ENCODE measurements at places on chromosomes 11 and 22. TPM values are rescaled to one million over a fixed set of nuclear protein-coding genes. Genes with fewer than 3 reads are reported as not detected.

DNA sequence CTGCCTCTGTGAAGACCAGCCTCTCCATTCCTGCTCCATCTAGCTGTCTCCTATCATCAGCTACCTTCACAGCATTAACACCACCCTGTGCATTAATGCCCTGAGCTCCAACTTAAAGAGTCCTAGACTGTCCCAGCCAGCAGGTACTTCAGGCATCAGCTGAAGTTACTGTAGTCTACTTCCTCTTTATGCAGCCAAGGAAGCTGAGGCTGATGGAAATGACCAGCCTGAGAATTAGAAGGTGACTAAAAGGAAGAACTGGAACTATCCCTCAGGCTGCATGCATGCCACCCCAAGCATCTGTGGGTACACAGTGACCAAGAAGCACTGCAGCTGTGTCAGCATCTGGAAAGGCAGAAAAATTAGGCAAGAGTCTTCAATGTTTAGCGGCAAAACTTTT, 28.2 kb downstream of the MS4A10 start:
- H3K36me3 ChIP-seq, result no peaks in the 10 kb centered on the region
- no peaks in the 10 kb centered on the region for H3K4me1 ChIP-seq

DNA sequence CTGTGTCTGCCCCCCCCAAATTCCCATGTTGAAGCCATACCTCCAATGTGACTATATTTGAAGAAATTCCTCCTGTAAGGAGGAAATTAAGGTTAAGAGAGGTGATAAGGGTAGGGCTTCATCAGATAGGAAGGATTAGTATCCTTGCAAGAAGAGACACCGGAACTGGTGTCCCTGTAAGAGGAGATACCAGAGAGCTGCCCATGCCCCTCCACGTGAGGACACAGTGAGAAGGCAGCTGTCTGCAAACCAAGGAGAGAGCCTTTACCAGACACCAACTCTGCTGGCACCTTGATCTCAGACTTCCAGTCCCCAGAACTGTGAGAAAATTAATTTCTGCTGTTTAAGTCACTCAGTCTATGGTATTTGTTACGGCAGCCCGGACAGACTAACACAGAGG, 109.3 kb downstream of the ARFGAP2 start:
- H3K4me1 ChIP-seq, result peaks cover 13% of the 10 kb centered on the region
- DNase-seq, result no peak
- H3K4me3 ChIP-seq, result no peak overlapping the region
- H3K36me3 ChIP-seq, result no peaks in the 10 kb centered on the region
- H3K27me3 ChIP-seq, result no peaks in the 10 kb centered on the region

Gene MMP10
- total RNA-seq, result 1.2 TPM

DNA sequence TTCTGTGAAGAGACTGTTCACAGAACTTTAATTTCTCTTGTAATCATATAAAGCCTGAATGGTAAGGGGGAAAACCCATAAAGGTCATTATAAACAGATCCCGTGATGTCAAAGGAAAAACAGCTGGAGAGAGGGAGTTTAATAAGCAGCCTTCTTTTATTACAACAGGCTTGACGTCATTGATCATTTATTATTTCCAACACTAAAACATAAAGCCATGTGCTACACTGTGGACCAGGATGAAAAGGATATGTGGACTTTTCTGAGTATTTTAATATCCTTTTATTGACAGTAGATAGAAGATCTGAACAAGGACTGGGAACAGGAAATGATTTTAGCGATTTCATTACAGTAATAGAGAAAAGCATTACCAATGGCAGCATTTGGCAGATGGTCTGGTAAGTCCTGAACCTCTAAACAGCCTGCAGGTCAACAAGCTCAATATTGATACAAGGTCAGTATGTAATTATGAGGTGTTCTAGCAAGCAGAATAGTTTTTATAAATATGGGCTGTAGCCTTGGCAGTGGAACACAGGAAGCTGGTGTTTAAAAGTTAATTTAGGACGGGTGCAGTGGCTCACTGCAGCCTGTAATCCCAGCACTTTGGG, 25.1 kb upstream of the TPH1 start:
- peak overlapping the region; percentile 21 for H3K27ac ChIP-seq
- no peak for DNase-seq
- H3K36me3 ChIP-seq, result no peaks in the 10 kb centered on the region
- no peak overlapping the region for H3K4me3 ChIP-seq
- H3K27me3 ChIP-seq, result no peaks in the 10 kb centered on the region

DNA sequence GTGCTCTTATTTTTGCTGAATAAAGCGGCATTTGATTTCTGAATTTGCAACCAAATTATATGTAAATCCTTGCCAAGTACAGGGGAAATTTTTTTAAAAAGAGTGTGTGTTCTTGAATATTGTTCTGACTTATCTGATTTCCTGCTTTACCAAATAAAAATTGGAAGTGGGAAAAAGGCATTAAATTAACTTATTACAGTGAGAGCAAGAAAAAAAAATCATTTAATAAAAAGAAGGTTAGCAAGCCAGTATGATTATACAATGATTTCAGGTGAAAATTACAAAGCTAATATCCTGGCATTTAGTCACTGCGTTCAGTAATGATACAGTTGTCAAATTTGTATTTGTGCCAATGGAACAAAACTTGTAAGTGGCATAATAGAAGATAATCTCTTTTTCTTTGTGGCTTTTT, 82.1 kb upstream of the PPARA start:
- no peaks in the 10 kb centered on the region for H3K36me3 ChIP-seq
- no peak for DNase-seq
- H3K27ac ChIP-seq, result no peak overlapping the region
- peaks cover 75% of the 10 kb centered on the region for H3K27me3 ChIP-seq

- H3K4me3 ChIP-seq, result no peak overlapping the region
- no peak overlapping the region for H3K27ac ChIP-seq
- no peaks in the 10 kb centered on the region for H3K36me3 ChIP-seq
- no peak for DNase-seq
These were observed 20.2 kb upstream of the PRDM10 start for GRCh38 chr11:130022799-130023198.

Gene C22orf42
- total RNA-seq, result not detected

Gene OR8H3
- total RNA-seq, result not detected

GRCh38 chr22:22154040-22154439, 90.5 kb upstream of the VPREB1 start:
- DNase-seq, result no peak
- no peak overlapping the region for H3K27ac ChIP-seq
- H3K27me3 ChIP-seq, result peaks cover 42% of the 10 kb centered on the region
- no peaks in the 10 kb centered on the region for H3K36me3 ChIP-seq

DNA sequence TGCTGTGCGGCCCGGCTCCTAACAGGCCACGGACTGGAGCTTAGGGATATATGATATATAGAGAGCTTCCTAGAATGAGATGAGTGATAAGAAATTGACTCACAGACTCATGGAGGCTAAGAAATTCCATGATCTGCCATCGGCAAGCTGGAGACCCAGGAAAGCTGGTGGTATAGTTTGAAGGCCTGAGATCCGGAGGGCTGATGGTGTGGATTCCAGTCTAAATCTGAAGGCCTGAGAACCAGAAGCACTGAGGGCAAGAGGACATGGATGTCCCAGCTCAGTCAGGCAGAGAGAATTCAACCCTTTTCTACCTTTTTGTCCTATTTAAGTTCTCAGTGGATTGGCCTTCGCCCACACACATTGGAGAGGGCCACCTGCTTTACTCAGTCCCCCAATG, 564.8 kb downstream of the TBC1D22A start:
- no peak overlapping the region for H3K4me3 ChIP-seq
- H3K36me3 ChIP-seq, result no peaks in the 10 kb centered on the region
- no peaks in the 10 kb centered on the region for H3K4me1 ChIP-seq
- no peak for DNase-seq
- H3K27ac ChIP-seq, result no peak overlapping the region

Gene XKR3
- 0.33 TPM for total RNA-seq

- H3K27me3 ChIP-seq, result no peaks in the 10 kb centered on the region
- peaks cover 63% of the 10 kb centered on the region for H3K4me1 ChIP-seq
- H3K36me3 ChIP-seq, result no peaks in the 10 kb centered on the region
- H3K4me3 ChIP-seq, result peak overlapping the region; percentile 96
- peak; percentile 94 for DNase-seq
These were observed 966 bp downstream of the AHNAK start for GRCh38 chr11:62545437-62546243.

Gene APOL5
- not detected for total RNA-seq

GRCh38 chr11:60951606-60951903, 421 bp downstream of the SLC15A3 start:
- no peak for DNase-seq
- H3K4me1 ChIP-seq, result peaks cover 3% of the 10 kb centered on the region
- H3K4me3 ChIP-seq, result no peak overlapping the region
- H3K27me3 ChIP-seq, result peaks cover 35% of the 10 kb centered on the region

Gene SPTBN2
- total RNA-seq, result 115 TPM

GRCh38 chr11:26087120-26087935, 244.6 kb upstream of the ANO3 start:
- no peaks in the 10 kb centered on the region for H3K4me1 ChIP-seq
- no peak overlapping the region for H3K4me3 ChIP-seq
- no peaks in the 10 kb centered on the region for H3K36me3 ChIP-seq
- H3K27ac ChIP-seq, result no peak overlapping the region
- DNase-seq, result no peak

- H3K4me1 ChIP-seq, result peaks cover 13% of the 10 kb centered on the region
- no peaks in the 10 kb centered on the region for H3K27me3 ChIP-seq
- H3K27ac ChIP-seq, result peak overlapping the region; percentile 79
These were observed 862 bp downstream of the TPP1 start for GRCh38 chr11:6618117-6619003.

Gene MUS81
- total RNA-seq, result 23.8 TPM

DNA sequence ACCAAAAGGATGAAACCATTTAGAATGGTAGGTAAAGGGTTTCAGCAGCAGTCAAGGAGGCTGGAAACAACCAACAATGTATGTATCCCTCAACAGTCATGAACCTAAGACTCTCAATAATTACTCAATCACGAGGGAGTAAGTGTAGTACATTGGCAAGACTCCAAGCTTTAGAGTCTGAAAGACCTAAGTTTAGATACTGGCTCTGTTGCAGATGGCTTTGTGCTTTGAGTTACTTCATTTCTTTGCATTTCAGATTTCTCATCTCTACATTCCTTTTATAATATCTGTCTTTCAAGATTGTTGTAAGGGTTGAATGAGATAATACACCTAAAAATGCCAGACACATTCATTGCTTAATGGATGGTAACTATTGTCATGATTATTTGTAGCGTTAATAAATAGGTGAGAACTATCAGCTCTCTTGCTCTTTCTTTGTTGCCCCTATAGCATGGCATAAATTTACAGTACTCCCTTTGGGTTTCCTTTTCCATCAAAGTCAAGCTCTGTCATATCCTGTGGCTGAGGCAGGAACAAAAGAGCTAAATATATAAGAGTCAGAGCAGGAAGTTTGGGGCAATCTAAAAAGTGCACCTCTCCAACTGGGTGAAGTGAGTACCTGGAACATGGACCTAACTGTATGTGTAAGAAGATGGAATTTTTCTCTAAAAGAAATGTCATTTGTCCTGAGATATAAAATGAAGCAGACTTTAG, 228.2 kb upstream of the ZC3H12C start:
- no peaks in the 10 kb centered on the region for H3K4me1 ChIP-seq
- DNase-seq, result peak; percentile 39

DNA sequence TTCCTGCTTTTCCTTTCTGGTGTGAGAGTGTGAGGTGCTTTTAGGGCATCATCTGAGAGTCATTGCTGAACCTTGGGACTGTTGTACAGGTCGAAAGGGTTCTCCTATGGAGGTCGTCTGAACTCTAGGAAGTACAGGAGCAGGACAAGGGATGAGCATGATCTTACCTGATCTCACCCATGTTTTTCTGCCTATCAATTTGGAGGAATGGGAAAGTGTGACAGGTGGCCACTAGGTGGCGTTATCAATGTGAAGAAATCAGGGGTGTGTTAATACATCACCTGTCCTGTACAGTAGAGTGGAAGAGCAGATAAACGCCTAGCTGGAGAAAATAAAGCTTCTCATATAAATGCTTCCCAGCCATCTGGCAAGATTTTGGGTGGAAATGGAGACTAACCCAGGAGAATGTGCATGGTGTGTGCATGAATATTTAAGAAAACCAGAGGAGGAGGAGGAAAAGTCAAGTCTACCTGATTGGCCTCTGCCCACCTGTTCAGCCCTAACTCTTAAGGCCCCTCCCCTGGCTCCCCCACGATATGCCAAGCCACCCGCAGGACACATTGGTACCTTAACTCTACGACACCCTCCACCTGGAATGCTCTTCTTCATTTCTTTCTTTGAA, 72.0 kb upstream of the NARS2 start:
- no peaks in the 10 kb centered on the region for H3K27me3 ChIP-seq
- H3K4me1 ChIP-seq, result no peaks in the 10 kb centered on the region
- no peaks in the 10 kb centered on the region for H3K36me3 ChIP-seq
- H3K27ac ChIP-seq, result no peak overlapping the region

GRCh38 chr11:74276581-74276980, 34.9 kb downstream of the P4HA3 start:
- no peaks in the 10 kb centered on the region for H3K27me3 ChIP-seq
- DNase-seq, result no peak
- H3K4me1 ChIP-seq, result peaks cover 8% of the 10 kb centered on the region
- no peaks in the 10 kb centered on the region for H3K36me3 ChIP-seq
- no peak overlapping the region for H3K27ac ChIP-seq
- no peak overlapping the region for H3K4me3 ChIP-seq
